ENCODE measurements at places on chromosomes 16 and 17.

DNA sequence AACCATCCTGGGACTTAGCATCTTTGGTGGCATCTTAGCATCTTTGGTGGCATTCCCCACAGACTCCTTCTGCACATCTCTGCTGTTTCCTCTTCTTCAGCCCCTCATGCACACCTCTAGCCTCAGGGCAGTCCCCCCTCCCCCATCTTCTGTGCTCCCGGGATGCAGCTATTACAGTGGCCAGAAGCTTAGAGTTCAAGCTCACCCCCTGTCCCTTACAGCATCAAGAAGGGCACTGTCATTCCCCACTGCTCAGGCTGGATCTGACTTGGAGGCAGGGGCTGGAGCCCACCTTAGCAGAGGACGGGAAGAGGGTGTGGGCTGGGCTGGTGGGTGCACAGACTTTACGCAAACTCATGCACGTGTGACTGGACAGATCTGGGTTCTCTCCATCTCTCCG is 650 bp downstream of the EPN3 start:
- DNase-seq, result no peak

GRCh38 chr16:85479972-85480726 is 133.0 kb upstream of the GSE1 start:
- DNase-seq, result peak; percentile 57

DNA sequence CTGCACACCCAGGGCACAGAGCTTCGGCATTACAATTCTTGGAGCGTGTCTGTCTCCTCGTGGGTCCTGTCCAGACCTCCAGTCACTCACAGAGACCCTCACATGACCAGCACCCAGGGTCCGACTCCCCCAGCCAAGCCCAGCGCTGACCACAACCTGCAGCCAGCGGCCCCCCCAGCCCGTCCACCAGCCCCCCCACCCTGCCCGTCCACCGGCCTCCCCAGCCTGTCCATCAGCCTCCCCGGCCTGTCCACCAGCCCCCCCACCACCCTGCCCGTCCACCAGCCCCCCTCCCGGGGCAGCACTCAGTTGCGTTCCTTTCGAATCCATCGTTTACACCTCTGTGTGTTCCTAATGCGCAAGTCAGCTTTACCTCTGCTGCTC is 5.8 kb downstream of the SECTM1 start:
- no peak for DNase-seq

GRCh38 chr16:65888201-65888600 is 478.3 kb upstream of the CDH5 start:
- no peak for DNase-seq

DNA sequence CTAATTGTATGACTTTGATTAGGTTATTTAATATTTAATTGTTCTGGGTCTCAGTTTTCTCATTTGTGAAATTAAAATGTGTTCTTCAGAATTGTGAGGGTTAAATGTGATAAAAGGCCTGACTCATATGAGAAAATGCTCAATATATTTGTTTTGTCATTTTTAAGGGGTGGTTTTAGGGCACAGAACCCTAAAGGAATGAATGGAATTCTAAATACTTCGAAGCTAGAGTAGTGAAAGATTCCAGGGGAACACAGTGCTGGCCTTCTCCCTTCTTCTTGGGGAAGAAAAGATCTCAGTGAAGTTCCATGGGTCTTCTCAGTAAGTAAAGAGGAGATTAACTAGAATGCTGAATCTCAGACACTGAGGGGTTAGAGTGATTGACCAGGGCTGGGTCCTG is 3.9 kb upstream of the SMPD3 start:
- DNase-seq, result peak; percentile 17

- peak; percentile 8 for DNase-seq
These were observed 15.0 kb downstream of the MYH13 start for GRCh38 chr17:10357768-10358167.

DNA sequence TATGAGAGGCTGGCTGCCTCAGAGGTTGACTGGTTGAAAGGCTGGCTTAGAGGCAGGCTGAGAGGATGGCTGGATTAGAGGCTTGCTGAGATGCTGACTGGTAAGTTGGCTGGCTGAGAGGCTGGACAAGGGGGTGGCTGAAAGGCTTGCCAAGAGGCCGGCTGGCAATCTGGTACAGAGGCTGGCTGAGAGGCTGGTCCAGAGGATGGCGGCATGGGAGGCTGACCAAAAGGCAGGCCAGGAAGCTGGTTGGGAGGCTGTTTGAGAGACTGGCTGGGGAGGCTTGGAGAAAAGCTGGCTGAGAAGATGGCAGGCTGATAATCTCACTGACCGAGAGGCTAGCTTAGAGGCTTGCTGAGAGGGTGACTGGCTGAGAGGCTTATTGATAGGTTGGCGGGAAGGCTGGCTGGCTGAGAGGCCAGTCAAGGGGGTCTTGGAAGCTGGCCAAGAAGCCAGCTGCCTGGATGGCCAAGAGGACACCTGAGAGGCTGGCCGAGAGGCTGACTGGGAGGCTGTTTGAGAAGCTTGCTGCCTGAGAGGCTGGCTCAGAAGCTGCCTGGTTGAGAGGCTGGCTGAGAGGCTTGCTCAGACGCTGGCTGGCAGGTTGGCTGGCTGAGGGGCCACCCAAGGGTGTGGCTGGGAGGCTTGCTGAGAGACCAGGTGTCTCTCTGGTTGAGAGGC is 34.2 kb upstream of the ACSM2B start:
- DNase-seq, result no peak

DNA sequence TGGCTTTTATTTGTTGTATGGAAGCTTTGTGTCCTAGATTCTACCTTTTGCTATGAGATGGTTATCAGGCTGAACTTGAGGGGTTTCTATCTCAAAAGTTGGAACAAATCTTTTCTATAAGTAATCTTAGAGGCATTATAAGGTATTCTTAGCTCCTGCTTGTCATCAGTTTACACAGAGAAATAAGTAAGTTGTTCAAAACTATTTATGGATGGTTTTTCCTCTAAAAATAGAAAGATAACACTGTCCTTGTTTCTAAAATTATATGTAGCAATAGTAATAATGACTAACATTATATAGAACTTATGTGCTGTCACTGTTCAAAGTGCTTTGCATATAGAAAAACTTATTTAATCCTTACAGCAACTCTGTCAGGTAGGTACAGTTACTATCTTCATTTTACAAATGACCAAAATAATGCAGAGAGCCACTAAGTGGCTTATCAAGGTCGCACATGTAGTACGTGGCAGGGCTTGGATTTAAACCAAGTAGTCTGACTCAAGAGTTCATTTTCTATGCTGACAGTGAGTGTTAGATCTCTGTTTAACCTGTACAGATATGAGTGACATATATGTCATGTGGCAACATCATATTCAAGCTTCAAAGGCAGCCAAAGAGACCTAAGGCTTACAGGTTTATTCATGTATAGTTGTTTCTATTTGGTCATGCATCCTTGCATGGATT is 59.0 kb downstream of the PHKB start:
- DNase-seq, result no peak

DNA sequence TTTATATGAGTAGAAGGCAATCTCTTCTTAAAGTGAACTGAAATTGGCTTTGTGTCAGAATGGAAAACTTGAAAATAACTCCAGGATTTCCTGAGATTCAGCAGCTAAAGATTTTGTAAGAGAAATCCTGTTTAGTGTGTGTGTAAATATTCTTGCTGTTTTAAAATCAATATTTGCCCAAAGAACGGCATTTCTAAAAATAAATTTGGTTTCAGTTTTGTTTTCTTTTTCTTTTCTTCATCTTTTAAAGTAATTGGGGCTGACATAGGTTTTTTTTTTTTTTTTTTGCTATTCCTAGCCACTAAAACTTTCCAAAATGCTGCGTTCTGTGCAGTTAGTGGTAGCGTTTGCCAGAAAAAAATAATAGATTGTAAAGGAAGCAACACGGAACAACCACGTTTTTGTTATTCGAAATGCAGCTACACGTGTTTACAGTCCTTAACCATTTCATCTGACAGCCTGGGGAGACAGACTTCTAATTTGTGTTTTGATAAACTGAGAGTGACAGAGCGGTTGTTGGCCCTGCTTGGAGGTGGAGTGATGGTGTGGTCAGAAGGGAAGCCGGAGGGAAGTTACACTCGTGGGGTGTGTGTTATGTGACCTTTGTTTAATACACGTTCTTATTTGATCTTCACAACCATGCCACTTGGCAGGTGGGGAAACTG is 21.6 kb upstream of the SMPD3 start:
- no peak for DNase-seq

DNA sequence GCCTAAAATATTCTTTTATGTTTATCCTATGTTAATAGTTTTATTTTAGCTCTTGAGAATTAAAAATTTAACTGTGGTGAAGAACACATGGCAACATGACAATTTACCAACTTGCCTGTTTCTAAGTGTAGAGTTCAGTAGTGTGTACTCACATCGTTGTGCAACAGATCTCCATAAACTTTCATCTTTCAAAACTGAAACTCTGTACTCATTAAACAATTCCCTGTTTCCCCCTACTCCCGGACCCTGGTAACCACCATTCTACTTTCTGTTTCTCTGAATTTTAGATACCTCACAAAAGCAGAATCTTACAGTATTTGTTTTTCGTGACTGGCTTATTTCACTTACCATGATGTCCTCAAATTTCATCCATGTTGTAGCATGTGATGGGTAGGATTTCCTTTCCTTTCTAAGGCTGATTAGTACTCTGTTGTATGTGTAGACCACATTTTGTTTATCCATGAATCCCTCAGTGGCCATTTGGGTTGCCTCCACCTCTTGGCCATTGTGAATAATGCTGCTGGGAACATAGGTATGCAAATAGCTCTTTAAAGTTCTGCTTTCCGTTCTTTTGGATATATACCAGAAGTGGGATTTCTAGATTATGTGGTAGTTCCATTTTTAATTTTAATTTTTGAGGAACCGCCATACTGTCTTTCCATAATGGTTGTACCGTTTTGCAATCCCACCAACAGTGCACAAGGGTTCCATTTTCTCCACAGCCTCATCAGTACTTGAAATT is 17.4 kb downstream of the IST1 start:
- DNase-seq, result no peak

- peak; percentile 48 for DNase-seq
These were observed 646 bp upstream of the HES7 start for GRCh38 chr17:8124350-8125153.

DNA sequence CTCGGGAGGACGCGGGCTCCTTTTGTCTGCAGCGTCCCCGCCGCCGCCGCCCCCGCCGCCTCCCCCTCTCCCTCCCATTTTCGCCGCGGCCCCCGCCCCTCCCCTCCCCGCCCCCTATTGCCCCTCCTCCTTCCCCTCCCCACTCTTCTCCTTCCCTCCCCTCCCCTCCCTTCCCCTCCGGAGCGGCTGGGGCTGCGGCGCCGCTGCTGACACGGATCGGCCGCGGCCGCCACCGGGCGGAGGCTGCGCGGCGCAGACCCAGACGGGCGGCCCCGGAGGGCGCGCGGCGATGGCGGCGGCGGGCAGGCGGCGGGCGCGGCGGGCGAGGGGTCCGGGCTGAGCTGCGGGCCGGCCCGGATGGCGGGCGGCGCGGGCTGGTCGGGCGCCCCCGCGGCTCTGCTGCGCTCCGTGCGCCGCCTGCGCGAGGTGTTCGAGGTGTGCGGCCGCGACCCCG is at the start of gene RAB11FIP4:
Gene RAB11FIP4 (plus strand): TSS at position 180 of the 454 bp plus-strand sequence. CDS start 178 bp downstream, at position 358.
- DNase-seq, result peak; percentile 37

GRCh38 chr17:52140601-52141000 is 17.9 kb downstream of the CA10 start:
- no peak for DNase-seq

DNA sequence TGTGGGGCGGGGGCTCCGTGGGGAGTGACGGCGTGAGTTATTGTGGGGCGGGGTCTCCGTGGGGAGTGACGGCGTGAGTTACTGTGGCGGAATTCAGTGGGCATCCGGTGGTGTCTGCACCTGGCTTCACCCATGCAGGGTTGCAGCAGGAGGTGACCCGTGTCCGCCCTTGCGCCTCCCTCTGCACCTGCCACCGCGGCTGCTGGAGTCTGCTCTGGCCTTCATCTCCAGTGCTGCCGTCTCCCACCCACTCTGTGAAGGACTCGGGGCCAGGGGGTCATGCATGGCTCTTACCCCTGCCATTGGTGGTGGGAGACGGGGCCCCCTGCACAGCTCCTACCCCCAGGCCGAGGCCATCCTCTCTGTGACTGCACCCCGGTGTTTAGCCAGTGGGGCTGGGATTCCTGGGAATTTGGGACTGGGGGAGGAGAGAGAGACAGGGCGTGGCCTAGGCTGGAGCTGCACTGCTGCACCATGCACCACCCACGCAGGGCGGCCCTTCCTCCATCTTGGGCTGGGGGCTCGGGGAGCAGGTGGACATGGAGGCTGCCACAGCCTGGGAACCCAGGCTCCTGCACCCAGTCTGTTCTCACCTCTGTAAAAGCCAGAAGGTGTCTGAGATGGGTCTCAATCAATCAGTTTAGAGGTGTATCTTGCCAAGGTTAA is 1.3 kb upstream of the PABPN1L start:
- DNase-seq, result no peak

DNA sequence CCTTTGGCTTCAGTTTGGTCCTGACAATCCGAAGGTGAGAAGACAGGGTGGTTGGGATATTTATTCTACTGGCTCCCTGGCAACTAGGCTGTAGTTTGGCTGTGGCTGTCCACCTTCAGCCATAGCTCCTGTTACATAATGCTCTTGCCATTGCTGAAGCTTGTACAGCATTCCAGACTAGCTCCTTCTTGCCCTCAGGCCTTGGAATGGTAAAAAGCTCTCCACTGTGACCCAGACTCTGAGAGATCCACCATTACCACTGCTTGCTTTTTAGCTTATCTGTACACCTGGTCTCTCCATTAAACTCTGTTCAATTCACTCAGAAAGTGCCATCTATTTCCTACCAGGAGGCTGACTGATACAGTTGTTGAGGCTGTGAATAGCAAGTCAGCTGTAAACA is 231.8 kb upstream of the MON1B start:
- no peak for DNase-seq

DNA sequence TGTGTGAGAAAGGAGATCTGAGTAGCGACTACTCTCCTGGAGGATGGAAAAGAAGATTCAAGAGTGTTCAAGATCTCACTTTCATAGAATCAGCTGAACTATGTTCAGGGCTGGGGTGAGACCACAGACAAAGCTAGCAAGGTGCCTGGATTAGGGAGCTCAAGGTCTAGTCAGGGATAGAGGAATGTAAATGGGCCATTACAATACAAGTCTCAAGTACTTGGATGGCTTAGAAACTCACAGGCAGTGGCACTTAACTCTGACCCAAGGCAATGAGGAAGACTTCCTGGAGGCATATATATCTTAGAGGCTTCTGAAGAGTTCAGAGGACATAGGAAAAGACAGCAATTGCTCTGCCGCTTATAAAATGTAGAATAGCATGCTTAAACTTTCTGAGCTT is 184.9 kb upstream of the CDH11 start:
- no peak for DNase-seq

DNA sequence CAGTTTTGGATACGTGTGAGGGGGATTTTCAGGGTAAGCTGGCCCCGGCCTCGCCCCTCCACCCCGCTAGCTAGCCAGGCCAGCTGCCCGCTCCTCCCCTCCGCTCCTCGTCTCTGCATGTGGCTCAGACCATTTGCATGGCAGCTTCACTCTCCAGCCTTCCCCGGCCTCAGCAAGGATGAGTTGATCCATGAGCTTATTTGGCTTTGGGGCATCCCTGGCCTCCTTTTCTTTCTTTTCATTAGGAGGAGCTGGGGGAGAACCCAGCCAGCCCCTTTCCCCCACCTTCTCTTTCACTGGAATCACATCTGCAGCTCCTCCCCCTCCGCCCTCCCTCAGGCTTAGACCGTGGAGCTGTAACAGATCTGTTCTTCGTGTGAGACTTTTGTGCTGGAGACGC is 30.7 kb downstream of the ELAC2 start:
- DNase-seq, result no peak

- DNase-seq, result no peak
These were observed 10.6 kb downstream of the CNGB1 start for GRCh38 chr16:57960310-57960709.

All from ACHN (cell line).